ENCODE measurements at places on chromosomes 5 and 9.

GRCh38 chr9:100294341-100294740 lies 58.4 kb downstream of the TEX10 start:
- DNase-seq: no peak

GRCh38 chr9:20255052-20255451 lies 367.2 kb downstream of the MLLT3 start:
- no peak for DNase-seq

GRCh38 chr9:83665580-83666200 lies 42.1 kb downstream of the UBQLN1 start:
- no peak for DNase-seq

- DNase-seq: no peak
Measured at GRCh38 chr9:86183229-86184137, 76.0 kb downstream of the C9orf153 start.

DNA sequence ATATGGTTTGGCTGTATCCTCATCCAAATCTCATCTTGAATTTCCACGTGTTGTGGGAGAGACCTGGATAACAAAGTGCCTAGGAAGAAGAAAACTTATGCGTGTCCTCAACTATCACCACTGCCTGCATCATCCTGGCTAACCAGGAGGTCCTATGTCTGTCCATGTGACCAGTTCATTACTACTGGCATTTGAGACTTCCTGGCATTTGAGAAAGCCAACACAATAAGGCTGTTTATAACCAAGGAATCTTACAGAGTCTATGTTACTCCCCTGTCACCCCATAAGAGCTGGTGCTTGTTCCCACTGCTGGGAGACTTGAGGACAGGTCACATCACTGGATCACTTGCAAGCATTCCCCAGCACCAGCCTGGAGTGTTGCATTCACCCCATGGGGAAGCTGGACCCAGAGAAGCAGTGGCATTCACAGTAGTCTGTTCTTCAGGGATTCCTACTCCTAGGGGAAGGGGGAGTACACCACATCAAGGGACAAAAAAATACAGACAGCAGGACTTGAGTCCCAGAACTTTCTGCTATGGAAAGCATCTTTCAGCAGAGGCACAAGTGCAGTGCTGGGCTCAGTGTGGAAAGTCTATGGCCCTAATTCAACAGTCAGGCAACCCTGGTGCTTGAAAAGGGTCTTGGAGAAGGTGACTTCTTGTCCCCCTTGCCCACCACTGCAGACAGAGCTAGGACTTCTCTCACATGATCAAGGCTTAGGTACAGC lies 717.1 kb downstream of the SEMA5A start:
- DNase-seq: no peak

DNA sequence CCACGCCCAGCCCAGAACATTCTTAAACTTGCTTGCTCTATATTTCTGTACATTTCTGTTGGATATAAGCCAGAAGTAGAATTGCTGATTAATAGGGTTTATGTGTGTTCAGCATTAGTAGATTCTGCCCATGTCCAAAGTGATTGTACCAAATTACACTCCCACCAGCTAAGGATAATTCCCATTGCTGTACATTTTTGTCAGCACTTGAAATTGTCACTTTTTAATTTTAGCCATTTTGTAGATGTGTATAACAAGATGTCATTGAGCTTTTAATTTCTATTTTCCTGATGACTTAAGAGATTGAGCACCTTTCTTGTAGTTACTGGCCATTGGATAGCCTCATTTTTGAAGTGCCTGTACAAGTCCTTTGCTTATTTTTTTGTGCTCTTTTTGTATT lies 46.4 kb downstream of the AQP7 start:
- no peak for DNase-seq

DNA sequence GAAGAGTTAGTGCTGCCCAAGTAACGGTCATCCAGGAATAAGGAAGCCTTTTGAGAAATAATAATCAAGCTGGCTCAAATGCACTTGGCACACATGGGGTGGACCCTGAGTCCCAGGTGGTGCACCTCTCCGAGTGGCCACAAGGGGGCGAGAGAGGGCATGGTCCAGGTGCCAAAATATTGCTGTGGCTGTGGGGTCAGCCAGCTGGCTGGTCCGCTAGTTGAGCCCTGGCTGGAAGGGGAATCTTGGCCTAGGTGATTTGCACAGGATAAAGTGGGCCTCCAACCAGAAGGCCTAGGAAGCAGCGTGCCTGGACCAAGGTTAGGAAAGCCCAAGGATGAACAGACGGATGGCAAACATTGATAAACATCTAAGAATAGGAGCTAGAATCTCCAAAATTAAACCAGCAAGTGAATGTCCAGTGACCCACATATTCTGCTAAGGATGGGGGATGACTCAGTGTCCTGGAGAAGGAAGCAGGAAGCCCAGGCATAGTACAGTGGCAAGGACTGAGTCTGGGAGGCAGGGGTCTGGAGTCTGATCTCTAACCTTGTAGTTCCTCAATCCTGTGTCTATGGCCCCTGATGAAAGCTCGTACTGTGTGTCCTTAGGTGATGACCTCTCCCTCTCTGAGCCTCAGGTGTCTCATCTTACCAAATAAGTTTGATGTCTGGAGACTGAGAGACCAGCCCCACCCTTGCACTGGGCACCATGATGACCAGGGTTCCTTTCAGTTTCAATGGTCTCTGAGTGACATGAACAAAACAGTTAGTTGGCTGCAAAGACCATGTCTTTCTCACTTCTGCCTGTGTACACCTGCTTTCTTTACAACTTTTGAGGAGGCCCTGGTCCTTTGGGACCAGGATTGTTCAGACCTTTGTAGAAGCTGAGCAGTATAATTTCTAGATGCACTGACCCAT lies 19.2 kb upstream of the SHB start:
- DNase-seq: no peak

DNA sequence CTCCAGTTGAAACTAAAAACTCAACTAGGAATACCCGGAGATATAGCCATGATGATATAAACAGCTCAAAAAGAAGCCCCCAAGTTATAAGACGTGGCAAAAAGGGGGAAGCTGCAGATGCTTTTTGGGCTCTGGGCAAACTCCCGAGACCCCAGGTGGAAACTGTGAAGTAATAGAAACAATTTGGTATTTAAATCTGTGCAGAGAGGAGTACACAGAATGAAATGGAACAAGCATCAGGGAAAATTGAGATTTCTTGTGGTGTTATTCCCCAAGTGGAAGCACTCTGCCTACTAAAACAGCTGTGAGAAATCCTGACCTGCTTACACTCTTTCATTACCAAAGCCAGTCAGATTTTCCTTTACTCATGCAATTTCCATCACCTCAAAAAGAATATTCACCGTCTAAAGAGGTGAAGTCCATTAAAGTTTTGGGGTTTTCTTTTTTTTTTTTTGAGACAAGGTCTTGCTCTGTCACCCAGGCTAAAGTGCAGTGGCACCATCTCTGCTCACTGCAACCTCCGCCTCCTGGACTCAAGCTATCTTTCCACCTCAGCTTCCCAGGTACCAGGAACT lies 23.5 kb downstream of the SAXO1 start:
- DNase-seq: no peak

DNA sequence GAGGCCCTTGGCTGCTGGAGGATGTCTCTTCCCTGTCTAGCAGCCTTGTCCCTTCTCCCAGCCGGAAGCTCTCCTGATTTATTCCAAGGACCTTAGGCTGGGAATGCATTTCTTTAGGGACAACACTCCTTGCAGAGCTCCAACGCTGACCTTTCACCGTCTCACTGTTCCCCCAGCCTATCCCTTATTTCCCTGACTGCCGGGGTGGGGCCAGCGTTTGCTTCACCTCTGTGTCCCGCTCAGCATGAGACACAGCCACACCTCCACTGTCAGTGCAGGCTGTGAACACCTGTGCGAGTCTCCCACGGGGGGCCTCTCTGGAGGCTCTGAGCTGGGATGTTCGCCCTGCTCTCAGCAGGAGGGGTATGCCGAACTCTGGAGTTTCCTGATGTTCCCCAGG lies 106.2 kb upstream of the FCN2 start:
- no peak for DNase-seq

GRCh38 chr9:133111808-133112662 lies 9.0 kb downstream of the RALGDS start:
- no peak for DNase-seq
